HCT116 (cell line): ENCODE measurements at places on chromosomes 5 and 9. TPM values are rescaled to one million over a fixed set of nuclear protein-coding genes. Genes with fewer than 3 reads are reported as not detected.

Gene FBN2
- 0.42 TPM for total RNA-seq

Gene TMEM252
- total RNA-seq = not detected

Gene PROP1
- total RNA-seq = not detected

Gene PCA3
- total RNA-seq = not detected

Gene TSTD2
- 16.0 TPM for total RNA-seq

Gene COX7C
- 550 TPM for total RNA-seq

Gene PDZD2
- total RNA-seq = 0.37 TPM

Gene ZFP2
- 0.57 TPM for total RNA-seq

Gene CER1
- not detected for total RNA-seq

Gene TLR4
- total RNA-seq = 0.10 TPM

Gene PCAT7
- total RNA-seq = 3.8 TPM

Gene FRMPD1
- total RNA-seq = 0.52 TPM

Gene SLC36A1
- 7.4 TPM for total RNA-seq

Gene UIMC1
- 38.4 TPM for total RNA-seq

Gene HAPLN1
- 0.05 TPM for total RNA-seq

Gene LHX2
- 10.2 TPM for total RNA-seq

Gene CCL21
- total RNA-seq = 0.74 TPM

Gene CDKN2B
- 9.8 TPM for total RNA-seq

Gene SLC36A3
- not detected for total RNA-seq

Gene SNX24
- total RNA-seq = 10.8 TPM

Gene IFNA21
- not detected for total RNA-seq

Gene TLE1
- total RNA-seq = 17.3 TPM

Gene PCDHB3
- 0.10 TPM for total RNA-seq

Gene LIX1
- not detected for total RNA-seq

Gene TPRN
- total RNA-seq = 24.9 TPM

Gene ELP1
- total RNA-seq = 28.8 TPM

Gene IL4
- total RNA-seq = not detected

Gene EFNA5
- 0.22 TPM for total RNA-seq

Gene PCDHGB6
- total RNA-seq = 0.22 TPM

Gene F2RL1
- 119 TPM for total RNA-seq

Gene SLC1A3
- 12.9 TPM for total RNA-seq

Gene WWC1
- 52.6 TPM for total RNA-seq

Gene MZB1
- 0.81 TPM for total RNA-seq

Gene SMIM3
- total RNA-seq = 35.4 TPM

Gene ITK
- total RNA-seq = 0.37 TPM

Gene TAF9
- total RNA-seq = 92.0 TPM

Gene TMEM174
- not detected for total RNA-seq

Gene CCNG1
- 176 TPM for total RNA-seq

Gene LURAP1L
- total RNA-seq = 13.3 TPM

Gene POU5F2
- total RNA-seq = 0.44 TPM

Gene FLT4
- 0.17 TPM for total RNA-seq

Gene RNF208
- 26.1 TPM for total RNA-seq

Gene EQTN
- not detected for total RNA-seq

Gene ECM2
- not detected for total RNA-seq

Gene NR4A3
- 0.86 TPM for total RNA-seq

Gene IRX1
- not detected for total RNA-seq

Gene OR1Q1
- not detected for total RNA-seq

Gene OR1L8
- total RNA-seq = not detected

Gene CXCL14
- not detected for total RNA-seq

Gene PCDHGA12
- total RNA-seq = 0.17 TPM

Gene SEMA5A
- total RNA-seq = 0.02 TPM

Gene DDX4
- total RNA-seq = not detected
